ENCODE measurements at places on chromosomes 5 and 9.

DNA sequence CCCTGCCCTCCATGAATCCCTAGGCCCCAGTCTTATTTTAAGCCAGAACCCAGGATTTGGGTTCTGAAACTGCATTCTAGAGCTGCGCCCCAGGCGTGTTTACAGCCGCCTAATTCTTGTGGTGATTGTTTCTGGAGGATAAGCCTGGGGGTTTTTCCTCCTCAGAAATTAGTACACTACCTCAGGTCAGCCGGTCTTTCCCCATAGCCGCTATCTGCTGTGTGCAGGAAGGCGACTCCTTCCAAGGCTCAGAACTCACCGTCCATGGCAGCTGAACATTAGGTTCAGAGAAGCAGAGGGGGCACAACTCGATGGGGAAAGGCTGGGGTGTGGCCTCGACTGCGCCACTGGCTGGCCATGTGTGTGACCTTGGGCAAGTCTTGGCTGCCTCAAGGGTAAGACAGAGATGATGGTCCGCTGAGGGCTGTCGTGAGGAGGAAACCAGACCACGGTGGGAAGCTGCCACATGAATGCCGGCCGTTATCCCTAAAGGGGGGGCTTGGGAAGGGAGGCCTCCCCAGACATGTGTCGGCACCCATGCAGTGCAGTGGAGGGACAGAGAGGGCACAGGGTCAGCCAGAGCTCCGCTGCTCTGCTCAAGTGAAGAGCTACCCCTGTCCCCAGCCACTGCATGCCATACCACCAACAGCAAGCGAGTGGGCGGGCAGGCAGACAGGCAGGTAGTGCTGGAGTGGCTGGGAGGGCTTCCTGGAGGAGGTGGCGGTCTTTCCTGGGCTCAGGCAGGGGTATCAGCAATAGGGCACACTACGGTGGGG, 28.9 kb downstream of the SHB start:
- no peak for DNase-seq

GRCh38 chr5:145718956-145719355, 116.2 kb downstream of the PRELID2 start:
- peak; percentile 56 for DNase-seq

DNA sequence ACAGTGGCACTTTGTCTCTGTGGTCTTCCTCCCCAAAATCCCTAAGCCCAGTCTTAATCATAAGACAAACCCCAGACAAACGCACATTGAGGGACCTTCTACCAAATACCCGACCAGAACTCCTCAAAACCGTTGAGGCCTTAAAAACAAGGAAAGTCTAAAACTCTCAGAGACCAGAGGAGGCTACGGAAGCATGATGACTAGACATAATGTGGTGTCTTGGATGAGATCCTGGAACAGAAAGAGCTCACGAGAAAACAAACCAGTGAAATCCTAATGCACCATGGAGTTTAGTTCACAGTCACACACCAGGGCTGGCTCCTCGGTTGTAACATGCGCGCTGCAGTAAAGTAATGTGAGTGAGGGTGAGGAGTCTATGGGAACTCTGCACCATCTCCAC, 58.4 kb downstream of the OTULIN start:
- DNase-seq = no peak

DNA sequence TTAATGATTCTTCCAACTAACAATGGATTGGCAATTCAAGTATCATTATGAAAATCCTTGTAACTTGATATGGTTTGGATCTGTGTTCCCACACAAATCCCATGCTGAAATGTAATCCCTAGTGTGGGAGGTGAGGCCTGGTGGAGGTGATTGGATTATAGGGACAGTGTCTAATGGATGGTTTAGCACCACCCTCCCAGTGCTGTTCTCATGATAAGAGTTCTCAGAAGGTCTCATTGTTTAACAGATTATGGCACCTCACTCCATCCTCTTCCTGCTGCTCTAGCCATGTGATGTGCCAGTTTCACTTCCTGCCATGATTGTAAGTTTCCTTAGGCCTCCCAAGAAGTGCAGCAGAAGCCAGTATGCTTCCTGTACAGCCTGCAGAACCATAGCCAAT, 1116.2 kb upstream of the EDIL3 start:
- DNase-seq = no peak

DNA sequence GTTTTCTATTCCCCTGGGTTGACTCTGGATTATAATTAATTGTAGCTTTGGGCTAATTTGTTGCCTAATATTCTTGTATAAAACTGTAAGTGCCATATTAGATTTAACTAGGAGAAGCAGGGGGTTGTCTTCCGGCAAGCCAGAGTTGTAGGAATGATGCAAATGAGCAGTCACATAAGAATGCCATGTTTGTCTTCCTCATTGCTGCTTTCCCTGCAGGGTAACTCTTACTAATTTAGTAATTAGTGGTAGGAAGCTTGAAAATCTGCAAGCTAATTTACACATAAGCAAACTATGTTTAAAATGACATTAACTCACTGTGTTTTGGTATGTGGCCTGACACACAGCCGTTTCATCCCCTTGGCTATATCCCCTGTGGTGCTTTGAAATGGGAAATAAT, 527.8 kb downstream of the KCTD16 start:
- peak; percentile 18 for DNase-seq
